ENCODE measurements at places on chromosomes 1 and 21.

DNA sequence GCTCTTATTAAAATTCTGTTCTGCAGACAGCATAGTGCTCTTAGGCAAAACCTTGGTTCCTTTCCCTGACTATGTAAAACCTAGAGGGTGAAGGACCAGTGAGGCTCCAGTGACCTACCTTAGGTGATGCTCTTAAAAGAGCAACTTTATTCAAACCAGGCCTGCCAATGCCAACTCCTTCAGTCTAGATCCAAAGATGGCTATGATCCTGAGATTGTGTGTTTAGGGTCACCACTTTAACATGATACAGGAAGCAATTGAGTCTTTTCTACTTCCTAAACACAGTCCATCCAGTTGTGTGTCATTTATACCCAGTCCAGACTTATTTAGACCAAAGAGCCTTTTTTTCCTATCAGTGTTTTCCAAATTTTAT lies 10.8 kb downstream of the MCL1 start:
- DNase-seq: no peak

GRCh38 chr1:198657550-198658064 lies 18.8 kb downstream of the PTPRC start:
- DNase-seq: no peak

- no peak for DNase-seq
Observed at GRCh38 chr21:34205811-34206571, 132.6 kb downstream of the MRPS6 start.

GRCh38 chr21:28513428-28513827 lies 479.2 kb downstream of the LTN1 start:
- DNase-seq: no peak

DNA sequence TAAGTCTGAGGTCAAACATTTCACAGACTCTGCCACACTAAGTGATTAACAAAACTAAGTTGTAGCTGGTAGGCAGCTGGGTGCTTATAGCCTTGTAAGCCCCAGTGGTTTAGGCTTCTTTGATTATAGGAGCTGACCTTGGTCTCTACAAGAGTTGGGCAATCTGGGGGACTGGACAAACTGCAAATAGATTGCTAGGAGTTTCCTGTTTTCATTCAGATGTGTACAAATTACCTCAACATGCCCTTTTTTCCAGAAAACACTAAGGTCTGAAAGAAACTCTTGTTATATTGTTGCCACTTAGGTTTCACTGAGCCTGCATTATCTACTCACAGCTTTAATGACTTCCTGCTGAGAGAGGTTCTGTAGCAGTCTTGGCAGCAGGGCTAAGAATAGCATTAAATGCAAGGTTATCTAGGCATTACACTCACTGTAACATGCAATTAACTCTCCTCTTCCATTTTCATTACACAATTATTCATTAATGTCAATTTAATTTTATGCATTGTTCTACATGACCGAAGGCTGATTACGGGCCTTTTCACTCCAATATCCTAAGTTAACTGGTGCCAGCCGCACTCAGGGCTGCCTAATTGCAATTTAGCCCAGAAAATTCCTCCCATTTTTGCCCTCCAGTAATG lies 314.0 kb downstream of the LMO4 start:
- DNase-seq: no peak

DNA sequence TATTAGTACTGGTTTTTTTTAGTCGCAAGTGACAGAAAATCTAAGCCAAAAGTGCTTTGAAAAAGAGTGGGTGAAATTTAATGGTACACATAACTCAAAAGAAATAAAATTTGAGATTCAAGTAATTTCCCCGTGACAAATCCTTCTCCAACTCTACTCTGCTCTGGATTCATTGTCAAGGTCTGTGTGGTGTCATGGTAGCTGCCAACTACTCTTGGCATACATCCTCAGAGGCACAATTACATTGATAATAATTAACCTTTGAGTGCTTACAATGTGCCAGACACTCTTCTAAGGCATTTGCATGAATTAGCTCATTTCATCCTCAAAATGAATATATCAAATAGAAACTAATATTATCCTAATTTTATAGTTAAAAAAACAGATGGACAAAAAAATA lies 1153.9 kb upstream of the NCAM2 start:
- no peak for DNase-seq

GRCh38 chr1:159800177-159800930 lies 1.8 kb upstream of the FCRL6 start:
- DNase-seq: no peak

GRCh38 chr1:43367026-43367903 lies 546 bp downstream of the ELOVL1 start:
- DNase-seq: no peak

DNA sequence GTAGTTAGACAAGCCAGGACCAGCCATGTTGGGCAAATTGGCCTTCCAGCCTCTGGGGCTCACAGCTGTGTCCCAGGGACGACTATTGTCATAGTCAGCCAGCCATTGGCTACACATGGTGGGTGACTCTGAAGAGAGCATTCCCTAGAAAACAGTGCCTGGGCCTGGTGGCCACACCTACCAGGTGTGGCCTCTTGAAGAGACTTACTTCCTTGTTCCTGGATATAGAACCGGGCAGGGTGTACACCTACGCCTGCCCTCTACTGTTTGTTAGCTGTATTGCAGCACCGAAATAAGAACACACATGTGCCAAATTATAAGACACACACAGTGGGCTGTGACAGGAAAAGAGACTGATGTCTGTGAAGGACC lies 134.6 kb upstream of the ARHGEF16 start:
- no peak for DNase-seq

DNA sequence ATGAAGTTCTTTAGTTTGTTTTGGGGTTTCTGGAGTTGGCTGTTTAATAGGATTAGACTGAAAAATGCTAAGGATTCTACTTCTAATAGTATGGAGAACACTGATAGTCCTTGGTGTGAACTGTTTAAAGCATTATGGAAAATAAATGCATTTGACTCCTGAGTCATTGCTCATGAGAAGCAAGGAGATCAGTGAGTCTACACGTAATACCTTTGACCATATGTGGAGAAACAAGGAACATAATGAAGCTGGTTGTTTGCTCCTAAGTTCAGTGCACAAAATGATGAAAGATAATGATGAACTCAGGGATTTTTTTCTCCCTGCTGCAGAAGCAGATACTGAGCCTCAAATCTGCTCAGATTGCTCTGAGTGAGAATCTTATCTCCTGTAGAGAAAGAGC lies 158.9 kb upstream of the COL11A1 start:
- DNase-seq: no peak

DNA sequence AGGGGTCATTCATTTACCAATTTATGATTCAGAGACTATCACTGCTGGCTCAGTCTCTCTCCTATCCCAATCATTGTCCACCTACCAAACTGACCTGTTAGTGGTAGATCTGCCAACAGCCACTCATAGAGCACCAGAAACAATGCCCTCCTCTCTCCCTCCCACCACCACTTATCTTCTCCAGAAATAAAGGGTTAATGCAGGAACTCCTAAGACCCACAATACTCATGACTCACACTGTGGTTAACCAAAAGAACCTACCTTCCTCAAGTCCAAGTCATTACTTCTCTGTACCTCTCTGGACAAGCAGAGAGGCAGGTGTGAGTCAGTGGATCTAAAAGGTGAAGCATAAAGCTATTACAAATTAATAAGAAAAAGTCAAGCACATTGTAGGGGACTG lies 40.9 kb upstream of the CAMK1G start:
- no peak for DNase-seq

DNA sequence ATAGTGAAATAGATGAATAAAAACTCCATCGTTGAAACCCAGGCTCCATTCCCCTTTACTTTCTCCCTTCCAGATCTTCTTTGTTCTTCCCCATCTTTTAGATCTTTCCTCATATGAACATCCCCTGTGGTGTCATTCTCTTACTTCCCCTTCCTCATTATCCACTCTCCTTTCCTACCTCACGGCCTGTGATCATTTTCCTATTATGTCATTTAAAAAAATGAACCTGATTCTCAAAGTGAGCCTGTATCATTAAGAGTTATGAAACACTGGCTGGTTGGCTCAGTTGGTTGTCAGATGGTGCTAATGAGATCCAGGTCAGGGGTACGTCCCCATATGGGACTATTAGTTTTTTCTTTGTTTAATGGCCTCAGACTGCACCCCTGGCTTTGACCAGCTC lies 38.3 kb downstream of the TCEANC2 start:
- DNase-seq: no peak

DNA sequence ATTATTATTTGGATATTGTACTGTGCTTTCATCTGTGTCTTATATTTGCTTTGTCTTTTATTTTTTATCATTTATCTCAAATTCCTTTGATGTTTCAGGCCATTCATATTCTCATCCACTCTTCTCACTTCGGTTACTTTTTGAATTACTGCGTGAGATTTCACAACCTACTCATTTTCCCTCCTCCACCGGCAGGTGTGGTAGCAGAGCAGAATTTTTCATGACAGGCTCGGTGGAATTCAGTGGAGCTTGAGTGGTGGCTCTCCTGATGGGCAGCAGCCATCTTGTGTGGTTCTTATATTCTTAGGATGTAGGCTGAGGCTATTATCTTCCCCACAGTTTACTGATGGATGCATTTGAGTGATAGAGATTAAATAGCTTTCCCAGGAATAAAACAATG lies 92.3 kb upstream of the IVNS1ABP start:
- no peak for DNase-seq

GRCh38 chr21:45994759-45995685 lies 13.5 kb downstream of the COL6A1 start:
- no peak for DNase-seq

GRCh38 chr1:87084244-87084836 lies 169.9 kb downstream of the HS2ST1 start:
- DNase-seq: no peak

DNA sequence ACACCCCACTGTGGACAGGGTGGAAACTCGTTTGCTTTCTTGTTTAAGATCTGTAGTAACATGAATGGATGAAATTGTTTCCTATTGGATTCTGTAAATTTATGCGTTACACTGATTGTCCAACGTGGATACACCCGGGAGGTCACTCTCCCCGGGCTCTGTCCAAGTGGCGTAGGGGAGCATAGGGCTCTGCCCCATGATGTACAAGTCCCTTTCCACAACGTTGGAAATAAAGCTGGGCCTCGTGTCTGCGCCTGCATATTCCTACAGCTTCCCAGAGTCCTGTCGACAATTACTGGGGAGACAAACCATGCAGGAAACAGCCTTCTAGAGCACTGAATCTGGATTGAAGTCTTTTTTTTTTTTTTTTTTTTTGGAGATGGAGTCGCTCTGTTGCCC lies 1.4 kb downstream of the RCC1 start:
- DNase-seq: no peak

DNA sequence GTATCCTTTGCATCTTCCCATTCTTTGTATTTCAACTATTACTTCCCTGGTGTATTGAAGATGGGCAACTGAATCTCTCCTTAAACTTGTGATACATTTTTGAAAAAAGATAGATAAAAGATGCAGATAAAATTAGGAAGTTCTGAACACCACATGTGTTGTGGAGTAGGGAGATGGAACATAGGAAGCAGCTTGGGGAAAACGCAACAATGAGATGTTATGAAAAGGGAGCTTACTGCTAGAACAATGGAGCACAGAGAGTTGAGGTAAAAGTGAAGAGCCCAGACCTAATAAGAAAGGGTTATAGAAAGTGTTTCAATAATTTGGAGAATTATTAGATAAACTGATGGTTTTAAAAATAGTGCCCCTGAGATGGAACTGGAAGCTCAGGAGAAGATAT lies 20.9 kb downstream of the GNAI3 start:
- no peak for DNase-seq

GRCh38 chr1:9265968-9266367 lies 26.7 kb upstream of the SPSB1 start:
- no peak for DNase-seq

GRCh38 chr1:164557270-164557669 lies 1.7 kb upstream of the PBX1 start:
- no peak for DNase-seq

DNA sequence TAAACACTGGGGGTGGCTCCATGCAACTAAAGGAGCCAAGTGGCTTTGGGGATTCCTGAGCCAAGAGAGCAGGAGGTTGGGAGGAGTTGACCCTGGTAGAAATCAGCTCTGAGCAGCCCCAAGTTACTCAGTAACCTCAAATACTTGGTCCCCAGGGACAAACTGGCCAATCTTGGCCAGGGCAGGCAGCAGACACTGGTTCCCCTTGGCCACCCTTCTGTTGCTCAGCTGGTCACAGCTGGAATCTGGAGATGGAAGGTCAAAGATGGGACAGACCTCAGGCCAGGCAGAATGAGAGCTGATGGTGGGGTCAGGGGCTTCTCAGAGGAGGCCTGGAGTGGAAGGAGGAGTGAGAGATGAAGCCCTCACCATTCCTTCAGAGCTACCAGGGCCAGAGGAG lies 3.3 kb upstream of the RHBG start:
- no peak for DNase-seq

DNA sequence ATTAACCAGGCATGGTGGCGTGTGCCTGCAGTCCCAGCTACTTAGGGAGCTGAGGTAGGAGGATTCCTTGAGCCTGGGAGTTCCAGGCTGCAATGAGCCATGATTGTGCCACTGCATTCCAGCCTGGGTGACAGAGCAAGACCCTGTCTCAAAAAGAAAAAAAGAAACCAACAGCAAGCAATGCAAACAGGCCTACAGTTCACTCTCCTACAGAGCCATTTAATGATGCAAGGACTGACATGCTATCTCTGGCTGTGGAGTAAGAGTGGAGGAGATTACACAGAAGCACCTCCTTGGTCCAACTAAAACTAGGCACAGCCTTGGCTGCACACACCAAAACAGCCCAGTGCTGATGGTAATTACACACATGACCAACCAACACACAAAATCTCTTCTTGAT lies 127.5 kb upstream of the SOD1 start:
- no peak for DNase-seq

GRCh38 chr1:31944205-31945089 lies 6.3 kb upstream of the PTP4A2 start:
- peak; percentile 55 for DNase-seq

DNA sequence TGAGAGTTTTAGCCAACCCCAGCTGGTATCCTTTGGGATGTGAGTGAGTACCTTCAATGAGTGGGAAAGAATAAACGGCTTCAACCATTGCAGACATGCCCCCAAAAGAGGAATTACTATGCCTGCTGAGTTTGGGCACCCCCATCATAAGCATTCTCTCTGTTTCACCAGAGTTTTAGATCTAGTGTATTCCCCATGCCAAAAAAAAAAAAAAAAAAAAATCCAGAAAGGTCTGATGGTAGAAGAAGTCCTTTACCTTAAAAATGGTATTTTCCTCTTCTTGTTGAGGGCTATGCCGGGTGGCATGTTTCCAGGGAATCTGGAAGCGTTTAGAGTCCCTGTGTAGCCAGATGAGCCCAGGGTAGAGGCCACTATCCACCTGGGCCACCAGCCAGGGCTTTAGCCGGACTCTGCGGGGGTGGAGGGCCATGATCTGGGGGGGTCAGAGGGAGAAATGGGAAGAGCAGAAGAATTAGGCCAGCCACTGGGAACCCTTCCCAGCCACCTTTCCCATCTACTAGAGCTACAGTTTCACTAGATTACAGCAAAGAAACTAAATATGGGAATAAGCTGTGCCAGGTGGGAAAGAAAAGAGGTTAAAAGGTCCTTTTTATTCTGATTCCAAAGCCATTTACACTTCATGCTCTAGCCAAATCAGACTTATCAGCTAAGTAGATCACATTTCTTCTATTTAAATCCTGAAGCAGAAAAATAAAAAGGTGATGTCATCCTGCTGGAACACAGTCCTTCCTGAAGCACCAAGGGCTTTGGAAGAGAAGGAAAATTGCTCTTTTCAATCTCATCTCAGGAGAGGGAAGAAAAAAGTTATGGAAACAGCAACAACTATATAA lies 4.7 kb downstream of the IRF6 start:
- DNase-seq: no peak

- no peak for DNase-seq
Observed at GRCh38 chr1:36884029-36884701, 150.2 kb downstream of the GRIK3 start.

Measured in stimulated activated CD4-positive, alpha-beta T cell treated with anti-CD3 and anti-CD28 coated beads, Interleukin-1b, Interleukin-23, amount 100 ng/mL, for 1 hour (primary cell).